ENCODE measurements at places on chromosomes 4 and X.

DNA sequence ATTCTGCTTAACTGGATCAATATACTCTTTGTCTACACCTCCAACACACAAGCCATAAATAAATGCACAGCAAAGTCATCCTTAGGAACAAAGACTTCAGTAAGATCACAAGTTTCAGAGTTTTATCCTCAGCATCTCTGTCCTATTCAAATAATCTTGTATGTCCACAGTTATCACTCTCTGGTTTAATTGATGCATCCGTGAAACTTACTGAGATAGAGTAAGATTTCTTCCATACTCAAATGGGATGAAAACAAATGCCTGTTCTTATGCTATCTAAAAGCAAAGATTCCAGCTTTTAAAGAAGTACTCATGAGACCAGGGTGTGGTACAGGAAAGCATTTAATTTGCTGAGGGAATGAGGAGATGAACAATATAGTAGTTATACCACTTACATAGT, 184.6 kb upstream of the SLC7A11 start:
- no peak for DNase-seq

DNA sequence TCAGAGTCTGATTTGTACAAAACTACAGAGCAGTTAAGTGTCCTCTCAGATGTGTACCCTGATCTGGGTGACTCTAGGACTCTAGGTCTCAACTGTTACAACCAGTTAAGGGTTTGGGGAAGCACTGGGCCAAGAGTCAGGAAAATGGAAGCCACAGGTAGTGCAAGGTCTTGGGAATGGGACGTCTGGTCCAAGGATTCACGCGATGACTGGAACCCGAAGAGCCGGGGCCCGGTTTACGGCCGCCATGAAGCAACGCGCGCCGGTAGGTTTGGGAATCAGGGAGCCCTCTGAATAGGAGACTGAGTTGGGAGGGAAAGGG, 321 bp upstream of the HPRT1 start:
- DNase-seq, result no peak

- DNase-seq, result no peak
Measured at GRCh38 chrX:68684291-68684918, 36.9 kb downstream of the STARD8 start.

DNA sequence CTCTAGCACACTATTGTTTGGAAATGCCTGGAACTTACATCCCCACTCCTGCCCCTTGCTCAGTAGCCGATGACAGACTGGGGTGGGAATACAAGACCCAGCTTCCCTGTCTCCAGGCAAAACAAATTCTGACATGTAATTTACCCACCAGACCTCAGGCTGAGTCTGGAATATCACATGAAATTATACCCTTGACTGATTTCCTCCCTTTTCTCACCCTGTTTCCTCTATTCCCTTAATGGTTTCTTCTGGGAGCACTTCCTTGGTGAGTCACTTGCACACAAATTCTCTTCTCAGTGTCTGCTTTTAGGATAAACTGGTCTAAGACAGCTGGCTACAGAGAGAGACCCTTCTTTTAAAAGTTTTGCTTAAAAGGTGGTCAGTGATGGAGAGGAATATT, 65.8 kb upstream of the DIPK2B start:
- no peak for DNase-seq

GRCh38 chr4:182866746-182867145, 50.4 kb downstream of the DCTD start:
- DNase-seq, result no peak

DNA sequence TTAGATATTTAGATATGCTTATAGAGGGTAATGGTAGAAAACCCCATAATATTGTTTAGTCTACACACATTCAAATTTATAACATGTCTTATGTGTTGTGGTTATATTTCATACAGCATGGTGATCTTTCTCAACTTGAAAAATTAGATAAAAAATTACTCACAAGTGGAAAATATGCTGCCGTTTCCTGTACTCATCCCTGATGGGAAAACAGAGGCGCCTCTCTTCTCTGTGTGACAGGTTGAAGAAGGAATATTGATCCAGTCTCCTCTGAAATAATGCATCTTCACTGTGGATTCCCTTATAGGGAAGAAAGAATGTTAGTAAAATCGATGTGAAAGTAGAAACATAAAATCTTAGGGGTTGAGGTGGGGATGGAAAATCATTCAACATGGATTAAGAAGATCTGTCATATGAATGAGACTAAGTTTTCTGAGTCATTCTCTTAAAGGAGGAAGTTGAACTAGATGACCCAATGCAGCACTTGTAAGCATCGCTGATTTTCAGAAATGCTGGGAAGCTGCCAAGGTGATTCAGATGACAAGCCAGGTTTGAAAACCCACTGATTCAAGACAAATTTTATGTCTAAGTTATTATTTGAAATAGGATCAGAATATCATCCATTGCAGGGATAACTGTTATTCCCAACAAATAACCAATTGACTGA, 70.7 kb downstream of the ANKRD50 start:
- DNase-seq, result no peak

DNA sequence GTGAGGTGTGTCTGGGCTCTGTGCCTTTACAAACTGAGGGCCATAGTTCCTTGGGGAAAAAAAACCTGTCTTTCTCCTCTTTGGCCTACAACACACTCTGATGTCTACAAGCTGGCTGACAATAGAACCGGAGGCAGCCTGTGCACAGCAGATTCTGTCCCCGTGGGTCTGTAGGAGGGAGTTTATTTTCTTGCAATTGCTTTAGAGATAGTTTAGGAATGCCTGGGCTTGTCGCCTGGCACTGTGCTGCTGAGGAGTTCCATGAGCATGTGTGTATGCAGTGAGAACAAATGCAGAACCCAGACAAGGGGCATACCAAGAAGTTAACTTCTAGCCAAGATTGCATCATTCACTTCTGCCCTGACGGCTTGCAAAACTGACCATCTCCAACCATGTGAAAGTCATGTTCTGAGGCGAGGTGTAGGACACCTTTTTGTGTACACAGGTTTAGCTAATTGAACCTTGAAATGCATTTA, 54.1 kb downstream of the CCNI start:
- DNase-seq, result no peak
